ENCODE measurements at places on chromosomes 2 and 18. TPM values are rescaled to one million over a fixed set of nuclear protein-coding genes. Genes with fewer than 3 reads are reported as not detected.
A peak's percentile ranks its signal among the peaks of the same experiment; 100 is the strongest.

- no peak for DNase-seq
These were observed 7.7 kb upstream of the KCNE4 start for GRCh38 chr2:223044092-223044836.

GRCh38 chr2:190599073-190599472, 49.8 kb upstream of the NAB1 start:
- DNase-seq: no peak

DNA sequence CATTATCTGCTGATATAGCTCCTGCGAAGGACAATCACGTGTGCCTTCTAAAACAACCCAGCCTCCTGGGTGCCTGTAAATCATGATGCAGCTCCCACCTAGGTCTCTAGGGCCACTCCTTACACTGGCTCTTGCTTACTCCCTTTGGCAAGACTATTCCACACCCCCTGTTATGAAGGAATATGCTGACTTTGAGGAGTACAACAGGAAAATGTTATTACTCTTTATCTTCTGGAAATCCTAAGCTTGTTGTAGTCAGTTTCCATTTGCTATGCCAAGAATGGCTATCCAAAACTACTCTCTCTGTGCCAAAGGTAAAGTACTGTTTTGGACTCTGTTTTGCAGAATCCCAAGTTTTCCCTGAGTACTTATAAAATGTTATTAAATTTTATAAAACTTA, 7.7 kb downstream of the SGO2 start:
- no peak for DNase-seq

GRCh38 chr2:86065512-86065911, 40.2 kb downstream of the POLR1A start:
- DNase-seq: no peak

Gene TFPI
- 18.5 TPM for total RNA-seq

DNA sequence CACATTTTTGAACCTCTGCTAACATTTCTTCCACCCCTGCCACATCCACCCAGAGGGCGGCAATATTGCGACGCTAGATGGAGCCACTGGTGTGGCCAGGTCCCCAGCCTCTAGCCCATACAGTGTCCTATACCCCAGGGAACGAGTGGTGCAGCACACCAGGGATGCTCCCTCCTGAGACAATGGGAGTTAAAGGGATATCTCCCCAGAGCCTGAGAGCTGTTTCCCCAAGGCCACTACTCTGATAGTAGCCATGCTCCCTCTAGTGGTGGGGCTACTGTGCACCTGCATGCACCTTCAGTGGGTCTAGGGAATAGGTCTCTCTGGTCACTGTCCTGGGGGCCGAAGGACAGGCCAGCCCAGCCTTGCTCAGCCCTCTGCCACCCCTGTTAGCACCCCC, 336.4 kb upstream of the FSHR start:
- peak; percentile 7 for DNase-seq

DNA sequence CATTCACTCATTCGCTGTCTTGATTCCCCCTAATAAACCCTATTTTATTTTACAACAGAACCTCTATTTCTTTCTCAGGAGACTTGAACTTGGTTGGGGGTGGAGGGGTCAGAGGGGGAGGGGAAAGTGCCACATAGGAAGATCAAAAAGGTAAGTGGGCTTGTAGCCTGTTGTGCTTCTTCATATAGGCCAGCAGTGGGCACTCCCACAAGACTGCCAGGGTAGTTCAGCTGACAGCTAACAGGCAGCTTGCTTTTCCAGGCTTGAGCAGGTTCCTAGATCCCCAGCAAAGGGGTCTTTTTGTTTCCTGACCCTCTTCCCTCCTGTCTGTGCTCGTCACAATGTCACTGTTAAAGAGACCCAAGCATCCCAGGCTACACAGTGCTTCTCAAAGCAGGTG, 829 bp upstream of the KIAA2012 start:
- DNase-seq: no peak

DNA sequence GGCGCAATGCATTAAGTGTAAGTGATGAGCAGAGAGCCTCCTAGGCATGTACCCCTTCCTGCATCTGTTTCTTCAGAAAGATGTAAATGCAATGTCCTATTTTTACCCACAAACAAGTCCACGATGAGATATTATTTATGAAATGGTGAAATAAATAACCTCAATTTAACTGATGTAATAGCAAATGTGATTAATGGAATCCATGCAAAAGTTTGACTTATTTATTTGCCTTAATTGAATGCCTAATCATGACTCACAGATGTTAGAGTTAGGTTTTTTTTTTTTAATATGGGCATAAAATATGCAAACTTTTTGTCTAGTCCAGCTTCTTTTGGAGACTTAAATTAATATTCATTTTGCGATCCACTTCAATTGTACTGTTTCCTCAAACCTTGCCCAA, 67.7 kb upstream of the ITGA4 start:
- no peak for DNase-seq

Gene MC5R
- total RNA-seq: not detected

Gene FAM124B
- 3.1 TPM for total RNA-seq

- DNase-seq: no peak
These were observed 1.9 kb downstream of the SP5 start for GRCh38 chr2:170716851-170717598.

DNA sequence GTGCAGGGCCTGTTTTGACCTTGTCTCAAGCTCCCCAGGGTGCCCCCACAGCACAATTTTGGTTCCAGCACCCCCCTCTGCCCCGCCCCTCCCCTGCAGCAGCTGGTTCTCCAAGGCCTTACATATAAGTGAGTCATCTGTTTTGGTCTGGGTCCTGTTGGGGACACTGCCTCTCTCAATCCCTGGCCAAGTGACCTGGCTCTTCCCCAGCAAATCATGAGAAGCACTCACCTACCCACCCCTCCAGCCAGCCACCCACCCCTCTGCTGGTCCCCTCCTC, 90.5 kb downstream of the INHBB start:
- no peak for DNase-seq

Gene CAPN14
- total RNA-seq: 0.42 TPM

Gene DRC1
- not detected for total RNA-seq

Gene AQP4
- total RNA-seq: 4.8 TPM

GRCh38 chr2:95376311-95377215, 25.9 kb upstream of the FAHD2A start:
- no peak for DNase-seq

GRCh38 chr2:238075397-238075796, 14.6 kb downstream of the SCLY start:
- DNase-seq: no peak

DNA sequence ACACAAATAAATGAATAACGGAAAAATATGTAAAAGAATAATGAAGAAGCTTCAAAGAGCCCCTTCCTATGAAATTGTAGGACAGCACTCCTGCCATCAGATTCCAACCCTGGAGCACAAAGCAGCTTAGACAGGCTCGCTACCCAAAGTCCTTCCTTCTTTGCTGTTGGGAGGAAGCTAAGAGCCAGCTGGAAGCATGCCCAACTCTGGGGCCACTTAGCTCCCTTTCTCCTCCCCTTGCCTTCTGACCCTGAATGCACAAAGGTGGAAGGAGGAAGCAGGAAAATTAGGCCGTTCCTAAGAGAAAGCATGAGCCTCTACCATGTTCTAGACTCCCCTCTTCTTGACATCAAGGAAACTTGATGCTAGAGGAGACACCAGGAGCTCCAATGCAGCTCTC, 700.8 kb downstream of the RNF144A start:
- no peak for DNase-seq

DNA sequence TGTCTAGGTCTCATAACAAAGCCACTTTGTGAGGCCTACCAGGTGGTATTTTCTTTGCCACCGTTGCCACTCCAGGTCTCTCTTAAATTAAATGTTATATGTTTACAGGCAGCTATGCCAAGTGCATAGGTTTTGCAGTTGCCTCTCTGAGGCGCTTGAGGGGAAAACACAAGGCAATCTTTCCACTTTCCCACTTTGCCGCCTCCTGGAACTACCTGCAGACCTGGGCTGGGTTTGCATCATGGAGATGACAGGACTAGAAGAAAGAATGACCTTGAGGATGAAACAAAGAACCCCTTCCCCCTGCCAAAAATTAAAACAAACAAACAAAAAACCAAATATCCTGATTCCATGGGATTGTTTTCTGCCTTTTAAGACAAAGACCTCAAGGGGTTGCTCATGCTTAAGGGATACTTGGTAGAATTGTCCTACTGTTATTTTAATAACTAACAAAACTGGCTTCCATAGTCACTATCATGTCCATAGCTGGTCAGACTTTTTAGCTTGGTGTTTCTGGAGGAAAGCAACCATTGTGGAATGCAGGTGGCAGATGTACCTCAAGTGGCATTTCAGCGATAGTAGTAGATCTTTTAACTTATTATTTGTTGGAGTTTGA, 159.9 kb downstream of the PRPF40A start:
- no peak for DNase-seq

- DNase-seq: peak; percentile 38
These were observed 18.9 kb upstream of the DPP4 start for GRCh38 chr2:162092658-162093556.

Gene NCKAP5
- total RNA-seq: 6.5 TPM

Gene FSIP2
- total RNA-seq: 0.27 TPM

DNA sequence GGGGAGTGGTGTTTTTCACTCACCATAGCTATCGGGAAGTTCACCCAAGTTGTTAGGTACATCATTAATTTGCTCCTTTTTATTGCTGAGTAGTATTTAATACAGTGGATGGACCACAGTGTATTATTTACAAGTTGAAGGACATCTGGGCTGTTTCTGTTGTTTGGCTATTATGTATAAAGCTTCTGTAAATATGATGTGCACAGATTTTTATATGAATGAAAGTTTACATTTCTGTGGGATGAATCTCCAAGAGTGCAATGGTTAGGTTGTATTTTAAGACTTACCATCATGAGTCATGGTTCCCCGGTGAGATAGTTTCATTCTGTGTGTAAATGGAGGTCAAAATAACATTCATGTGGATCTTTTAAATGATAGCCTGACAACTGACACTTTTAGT, 337.4 kb downstream of the PTPRM start:
- DNase-seq: no peak

Gene SALL3
- total RNA-seq: 1.2 TPM

GRCh38 chr18:5302606-5303005, 7.1 kb upstream of the ZBTB14 start:
- DNase-seq: no peak

Gene SERPINB3
- total RNA-seq: not detected

Measured in heart right ventricle (tissue), 16 donors.